Liver (tissue), 10 donors: ENCODE measurements at places on chromosomes 16 and 17.
A peak's percentile ranks its signal among the peaks of the same experiment; 100 is the strongest.

- DNase-seq: no peak
These were observed 112.0 kb downstream of the CLEC16A start for GRCh38 chr16:11056090-11056992.

GRCh38 chr17:67058036-67058435, 13.7 kb downstream of the CACNG1 start:
- DNase-seq: no peak

DNA sequence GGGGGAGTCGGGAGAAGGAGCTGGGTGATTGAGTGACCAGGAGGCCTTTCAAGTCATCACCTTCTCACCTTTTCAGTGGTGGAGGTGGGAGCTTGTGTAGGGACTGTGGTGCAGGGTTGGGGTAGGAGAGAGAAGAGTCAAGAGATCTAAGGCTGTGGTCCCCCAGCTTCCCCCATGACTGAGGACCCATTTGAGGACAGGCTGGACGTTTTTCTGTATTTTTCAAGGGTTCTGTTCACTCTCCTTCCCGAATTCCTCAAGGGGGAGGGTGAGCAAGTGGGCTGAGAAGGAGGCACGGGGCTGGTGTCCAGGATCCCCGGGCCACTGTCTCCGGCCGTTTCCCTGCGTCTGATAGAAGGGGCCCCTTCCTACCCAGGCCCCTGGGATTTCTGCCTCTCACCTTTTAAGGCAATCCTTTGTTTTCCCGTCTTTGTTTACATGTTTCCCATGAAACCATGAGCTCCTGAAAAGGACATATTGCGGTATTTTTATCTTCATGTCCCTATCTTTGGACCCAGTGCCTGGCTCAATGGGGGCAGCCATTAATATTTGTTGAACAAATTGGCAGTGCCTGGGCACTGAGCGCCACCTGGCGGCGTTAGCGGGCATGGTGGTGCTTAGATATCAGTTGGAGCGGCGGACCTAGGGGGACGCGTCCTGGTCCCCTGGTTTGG, 9.2 kb upstream of the CD300A start:
- DNase-seq: peak; percentile 82

GRCh38 chr16:63960321-63960720, 1161.5 kb downstream of the CDH11 start:
- DNase-seq: no peak

DNA sequence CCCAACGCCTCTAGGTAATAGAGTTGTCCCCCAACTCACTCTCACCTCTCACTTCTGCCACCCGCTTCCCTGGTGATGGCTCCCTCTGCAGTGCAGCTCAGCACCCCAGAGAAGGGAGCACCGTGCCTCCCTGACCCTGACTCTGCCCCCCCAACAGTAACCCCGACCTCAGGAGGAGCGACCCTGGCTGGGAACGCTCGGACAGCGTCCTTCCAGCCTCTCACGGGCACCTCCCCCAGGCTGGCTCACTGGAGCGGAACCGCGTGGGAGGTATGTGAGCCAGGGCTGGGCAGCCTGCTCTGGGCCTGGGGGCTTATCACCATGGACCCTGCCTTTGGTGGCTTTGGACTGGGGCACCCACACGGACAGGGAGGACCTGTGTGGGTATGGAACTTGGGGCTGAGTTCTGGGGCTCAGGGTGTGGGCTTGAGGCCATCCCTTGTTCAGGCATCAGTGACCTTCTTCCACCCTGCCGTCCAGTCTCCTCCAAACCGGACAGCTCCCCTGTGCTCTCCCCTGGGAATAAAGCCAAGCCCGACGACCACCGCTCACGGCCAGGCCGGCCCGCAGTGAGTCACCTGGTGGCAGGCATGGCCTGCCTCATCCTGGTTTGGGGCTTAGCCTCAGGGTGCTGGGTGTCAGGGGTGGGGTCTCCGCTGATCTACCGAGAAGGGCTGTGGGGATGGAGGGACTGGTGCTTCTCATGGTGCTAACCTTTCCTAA, 6.7 kb upstream of the C17orf107 start:
- no peak for DNase-seq

DNA sequence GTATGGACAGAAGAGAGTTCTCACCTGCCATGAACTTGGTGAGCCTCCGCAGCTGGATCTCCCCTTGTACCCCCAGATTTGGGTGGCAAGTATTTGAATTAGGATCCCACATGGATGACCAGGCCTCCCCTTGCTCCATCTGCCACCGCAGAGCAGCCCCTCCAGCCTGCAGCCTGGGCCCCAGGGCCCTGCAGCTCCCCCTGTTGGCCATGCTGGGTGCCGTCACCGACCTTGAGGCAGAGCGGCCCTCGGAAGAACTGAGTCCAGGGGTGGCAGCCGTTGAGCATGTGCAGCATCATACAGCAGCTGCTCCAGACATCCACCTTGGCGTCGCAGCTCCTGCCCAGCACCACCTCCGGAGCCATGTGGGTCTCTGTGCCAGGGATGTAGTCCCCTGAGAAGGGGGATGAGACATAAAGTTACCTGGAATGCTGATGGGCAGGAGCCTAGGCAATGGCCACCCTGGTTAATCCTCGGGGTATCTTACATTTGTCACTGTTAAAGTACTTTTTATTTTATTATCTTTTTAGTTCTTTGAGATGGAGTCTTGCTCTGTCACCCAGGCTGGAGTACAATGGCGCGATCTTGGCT, 9.0 kb upstream of the SPATA32 start:
- DNase-seq: no peak

- DNase-seq: no peak
These were observed 3.2 kb downstream of the KIFC3 start for GRCh38 chr16:57798953-57799599.

DNA sequence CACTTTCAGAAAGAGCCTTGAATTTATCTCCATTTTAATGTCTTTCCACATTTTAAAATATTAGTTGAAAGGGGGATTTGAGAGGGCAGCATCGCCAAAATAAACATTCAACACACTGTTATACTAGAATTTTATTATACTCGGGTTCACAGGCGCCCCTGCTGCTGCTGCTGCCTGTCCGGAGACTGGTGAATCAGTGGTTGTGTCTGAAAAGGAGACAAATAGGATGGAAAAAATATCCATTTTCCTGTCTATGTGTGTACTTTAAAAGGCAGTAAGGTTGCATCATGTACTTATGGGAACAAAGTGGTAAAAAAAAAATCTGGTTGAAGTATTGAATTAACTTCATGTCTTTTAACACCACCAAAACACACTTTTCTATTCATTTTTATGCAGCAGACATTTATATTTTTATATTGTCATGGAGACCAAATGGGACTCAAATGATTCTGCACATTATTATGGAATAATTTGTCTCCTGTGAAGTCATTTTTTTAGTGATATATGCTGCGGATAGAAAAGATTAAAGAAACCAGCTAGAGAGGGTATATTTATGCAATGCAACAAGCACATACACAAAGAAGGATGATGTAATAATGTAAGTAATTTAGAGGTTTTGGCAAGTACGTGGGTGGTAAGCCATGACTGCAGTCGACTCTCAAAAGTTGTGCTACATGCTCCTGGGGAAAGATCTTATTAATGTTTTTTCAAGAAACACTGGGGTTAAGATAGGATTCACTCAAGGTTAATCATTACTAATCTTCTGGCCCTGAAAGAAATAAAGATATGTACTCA, 759.0 kb upstream of the SOX9 start:
- DNase-seq: no peak

GRCh38 chr17:50279181-50279526, 4.9 kb downstream of the TMEM92 start:
- no peak for DNase-seq

- no peak for DNase-seq
These were observed 37.7 kb upstream of the SREBF1 start for GRCh38 chr17:17874478-17874877.

- no peak for DNase-seq
These were observed 17.3 kb downstream of the SOCS3 start for GRCh38 chr17:78342449-78343186.

- DNase-seq: no peak
These were observed 4.5 kb downstream of the MAF start for GRCh38 chr16:79595931-79596450.

GRCh38 chr17:82384730-82385481, 13.3 kb downstream of the UTS2R start:
- DNase-seq: no peak

- DNase-seq: no peak
These were observed 6.3 kb upstream of the ECI1 start for GRCh38 chr16:2257726-2258125.

- no peak for DNase-seq
These were observed 731.8 kb downstream of the CDH11 start for GRCh38 chr16:64390102-64390501.

GRCh38 chr16:82317411-82318167, 147.6 kb upstream of the MPHOSPH6 start:
- DNase-seq: no peak

- no peak for DNase-seq
These were observed 279.8 kb upstream of the GOT2 start for GRCh38 chr16:59013930-59014329.

- DNase-seq: no peak
These were observed 117.1 kb downstream of the ZNF423 start for GRCh38 chr16:49738832-49739231.

- DNase-seq: no peak
These were observed 5.5 kb downstream of the KRT40 start for GRCh38 chr17:40978575-40979151.

DNA sequence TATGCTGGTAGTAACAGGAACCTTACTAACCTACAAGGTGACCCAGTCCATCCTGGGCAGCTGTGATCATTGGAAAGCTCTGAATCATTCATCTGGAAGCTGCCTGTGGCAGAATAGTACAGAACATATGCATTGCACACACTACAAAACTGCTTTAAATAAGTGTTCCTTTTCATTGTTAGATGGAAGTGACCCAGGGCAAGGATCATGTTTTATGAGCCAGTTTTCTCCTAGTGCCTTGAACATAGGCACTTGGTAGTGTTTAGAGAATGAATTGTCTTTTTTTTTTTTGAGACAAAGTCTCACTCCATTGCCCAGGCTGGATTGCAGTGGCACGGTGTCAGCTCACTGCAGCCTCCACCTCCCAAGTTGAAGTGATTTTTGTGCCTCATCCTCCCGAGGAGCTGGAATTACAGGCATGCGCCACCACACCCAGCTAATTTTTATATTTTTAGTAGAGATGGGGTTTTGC, 55.4 kb downstream of the TENT4B start:
- no peak for DNase-seq

DNA sequence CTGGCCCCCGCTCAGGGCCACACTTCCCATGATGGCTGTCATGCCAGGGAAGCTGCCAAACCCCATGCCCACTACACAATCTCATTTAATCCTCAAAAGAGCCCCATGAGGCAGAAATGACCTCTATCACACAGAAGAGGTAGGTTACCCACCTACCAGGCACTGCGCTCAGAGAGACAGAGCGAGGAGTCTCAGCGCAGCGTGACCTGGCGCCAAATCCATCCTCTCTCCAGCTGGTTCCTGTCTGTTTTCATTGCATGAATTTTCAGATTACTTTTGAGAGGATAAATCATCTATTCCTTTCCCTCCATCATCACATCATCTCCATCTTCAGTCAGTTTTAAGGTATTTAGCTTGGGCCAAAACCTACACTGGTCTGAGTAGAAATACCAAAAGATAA, 101.5 kb upstream of the DNAH17 start:
- no peak for DNase-seq

GRCh38 chr17:81075307-81075706, 40.4 kb downstream of the BAIAP2 start:
- DNase-seq: no peak

DNA sequence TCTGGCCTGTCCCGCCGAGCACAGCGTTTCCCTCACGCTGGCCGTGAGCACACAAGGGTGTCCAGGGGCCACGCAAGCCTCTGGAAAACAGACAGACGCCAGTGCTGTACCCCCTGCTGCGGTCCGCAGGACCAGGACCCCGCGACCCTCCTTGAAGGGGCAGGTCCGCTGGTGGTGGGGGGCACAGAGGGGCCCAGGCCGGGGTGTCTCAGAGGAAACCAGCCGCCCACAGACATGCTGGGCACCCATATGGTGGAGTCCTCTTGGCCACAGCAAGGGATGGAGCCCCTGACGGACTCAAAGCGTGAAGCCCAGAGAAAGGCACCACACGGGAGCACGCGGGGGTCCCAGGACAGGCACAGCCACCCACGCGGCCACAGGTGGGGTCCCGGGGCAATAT, 34.4 kb downstream of the METRNL start:
- no peak for DNase-seq

GRCh38 chr16:58733248-58733670, 857 bp downstream of the GOT2 start:
- no peak for DNase-seq

- DNase-seq: no peak
These were observed 111.2 kb upstream of the IRX6 start for GRCh38 chr16:55212791-55213190.

DNA sequence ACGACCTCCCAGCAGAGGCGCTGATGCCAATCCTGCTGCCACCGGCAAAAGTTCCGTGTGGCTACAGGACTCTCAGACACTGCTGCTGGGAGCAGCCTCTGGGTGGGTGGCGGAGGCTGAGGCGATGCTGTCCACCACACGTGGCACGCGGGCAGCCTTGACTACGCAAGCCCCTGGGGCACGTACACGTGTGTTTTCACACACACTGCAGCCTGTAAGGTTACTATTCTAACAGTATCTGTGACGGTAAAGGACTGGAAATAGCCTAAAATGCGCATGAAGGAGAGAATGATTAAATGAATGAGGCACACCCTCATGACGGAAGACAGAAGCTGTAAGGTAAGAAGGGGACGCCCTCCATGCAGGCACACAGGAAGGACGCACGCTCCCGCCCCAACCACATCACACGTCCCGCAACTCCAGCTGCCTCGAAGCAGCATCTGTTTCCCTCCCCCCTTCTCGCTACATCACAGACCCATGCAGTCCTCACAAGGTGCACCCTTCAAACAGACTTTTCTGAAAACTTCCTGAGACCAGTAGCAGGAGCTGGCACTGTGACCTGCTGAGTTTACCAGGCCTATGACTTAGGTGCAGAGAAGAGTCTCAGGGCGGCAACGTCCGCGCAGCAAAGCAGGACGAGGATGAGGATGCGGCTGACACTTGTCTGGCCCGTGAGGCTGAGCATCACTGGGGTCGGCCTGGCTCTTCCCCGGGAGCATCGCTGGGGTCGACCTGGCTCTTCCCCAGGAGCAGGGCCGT, 28.7 kb upstream of the FASN start:
- no peak for DNase-seq

GRCh38 chr17:50884439-50885311, 18.5 kb upstream of the TOB1 start:
- no peak for DNase-seq
